ENCODE measurements at places on chromosomes 3 and 15.
A peak's percentile ranks its signal among the peaks of the same experiment; 100 is the strongest.

DNA sequence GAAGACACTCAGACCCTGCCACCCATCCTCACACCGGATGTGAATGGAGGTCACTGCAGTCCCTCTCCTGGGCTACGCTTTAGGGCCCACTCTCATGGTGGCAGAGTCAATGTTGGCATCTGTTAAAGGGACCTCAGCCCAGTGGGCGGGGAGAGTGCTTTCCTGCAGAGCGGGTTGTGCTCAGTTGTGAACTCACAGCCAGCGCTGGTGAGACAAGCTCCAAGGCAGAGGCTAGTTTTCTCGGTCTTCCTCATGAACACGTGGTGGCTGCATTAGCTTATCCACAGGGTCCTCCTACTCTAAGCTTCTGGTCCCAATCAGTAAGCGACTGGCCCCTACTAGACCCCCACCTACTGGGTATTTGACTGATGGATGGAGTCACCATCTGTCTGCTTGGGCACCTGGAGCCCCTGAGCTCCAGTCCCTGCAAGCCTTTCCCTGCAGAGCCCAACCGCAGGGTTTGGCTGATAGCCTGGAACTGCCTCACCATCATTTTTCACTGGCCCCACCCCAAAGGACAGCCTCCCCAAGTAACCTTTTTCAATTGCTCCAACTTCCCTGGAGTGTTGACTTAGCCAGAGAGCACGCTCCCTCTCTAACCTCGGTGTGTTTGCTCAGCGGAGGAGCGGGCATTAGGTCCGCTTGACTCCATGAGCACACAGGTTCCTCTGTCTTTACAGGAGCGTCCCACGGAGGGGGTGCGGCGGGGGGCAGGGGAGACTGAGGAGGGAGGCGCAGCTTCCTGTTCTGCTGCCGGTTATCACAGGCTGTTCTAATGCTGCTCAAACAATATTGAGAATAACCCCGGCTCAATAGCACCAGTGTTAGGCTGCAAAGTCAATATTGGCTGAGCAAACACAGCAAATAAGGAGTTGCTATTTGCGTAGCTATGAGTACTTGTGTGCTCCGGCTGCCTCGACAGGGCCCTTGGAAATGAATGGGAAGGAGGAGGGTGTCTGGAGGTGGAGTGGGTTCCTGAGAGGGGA is 141.7 kb downstream of the RPLP1 start:
- DNase-seq = peak; percentile 92

GRCh38 chr15:90872486-90873184 is 4.2 kb downstream of the FURIN start:
- peak; percentile 81 for DNase-seq

DNA sequence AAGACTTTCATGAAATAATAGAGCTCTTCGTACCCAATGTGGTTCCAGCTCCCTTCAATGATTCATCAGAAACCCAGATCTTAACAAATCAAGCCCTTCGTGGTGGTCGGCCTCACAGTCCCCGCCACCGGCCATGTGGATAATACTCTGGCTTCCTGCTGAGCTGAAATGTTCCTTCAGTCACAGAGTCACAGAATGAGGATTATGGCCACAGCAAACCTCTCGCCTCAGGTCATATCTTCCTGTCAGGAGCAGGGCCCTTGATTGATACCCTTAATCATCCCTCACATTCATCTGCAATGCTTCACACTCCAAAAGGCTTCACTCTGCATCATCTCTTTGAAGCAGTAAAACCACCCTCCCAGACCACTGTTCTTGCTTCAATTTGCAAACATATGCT is 452.6 kb downstream of the OCA2 start:
- no peak for DNase-seq

GRCh38 chr3:52600258-52600657 is 63.9 kb downstream of the UQCC5 start:
- DNase-seq = no peak

DNA sequence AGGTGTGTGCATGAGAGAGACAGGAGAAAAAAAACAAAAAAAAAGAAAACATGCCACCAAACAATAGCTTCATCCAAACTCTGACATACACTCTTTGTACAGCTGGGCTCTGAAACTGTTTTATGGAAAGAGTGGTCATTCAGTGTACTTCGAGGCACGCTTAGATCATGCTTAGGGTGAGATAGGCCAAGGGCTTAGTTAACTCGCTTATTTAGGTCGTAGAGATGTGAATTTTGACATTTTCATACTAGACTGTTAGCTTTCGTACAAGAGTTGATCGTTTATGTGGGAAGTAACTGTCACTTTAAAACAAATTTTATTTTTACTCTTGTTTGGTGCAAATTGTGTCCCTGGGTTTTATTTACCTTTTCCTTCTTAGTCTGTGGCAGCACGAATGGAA is 166.4 kb downstream of the GHSR start:
- no peak for DNase-seq

DNA sequence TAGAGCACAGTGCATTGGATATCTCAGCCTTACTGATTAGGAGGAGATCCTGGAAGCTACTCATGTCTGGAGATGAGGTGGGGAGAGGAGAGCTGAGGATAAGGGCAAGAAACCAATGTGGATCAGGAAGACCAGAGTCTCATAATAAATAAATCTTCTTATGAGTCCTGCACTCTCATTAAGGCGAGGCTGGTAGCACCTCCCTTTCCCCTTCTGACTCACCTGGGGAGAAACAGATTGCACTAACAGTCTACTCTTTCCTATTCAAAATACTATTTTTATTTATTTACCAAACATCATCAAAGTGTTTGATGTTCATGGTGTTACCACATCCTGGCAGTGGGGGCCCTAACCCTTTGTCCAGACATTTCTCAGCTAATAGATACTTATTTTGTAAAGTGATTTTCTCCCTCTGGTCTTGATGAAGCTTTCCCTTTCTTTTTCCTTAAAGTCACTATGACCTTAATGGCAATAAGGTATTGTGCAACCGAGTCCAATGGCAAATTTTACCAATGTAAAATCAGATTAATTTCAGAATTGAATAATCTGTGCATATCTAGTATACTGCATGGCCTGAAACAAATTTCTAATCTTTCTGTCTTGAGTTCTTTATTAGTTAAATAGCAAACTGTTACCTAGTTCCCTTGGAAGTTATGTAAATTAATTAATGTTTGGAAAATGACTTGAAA is 81.1 kb downstream of the IQCH start:
- peak; percentile 17 for DNase-seq

GRCh38 chr3:42229942-42230688 is 35.9 kb downstream of the CCK start:
- DNase-seq = peak; percentile 49

Data from RWPE1 (cell line).